ENCODE measurements at places on chromosomes 1 and 21. TPM values are rescaled to one million over a fixed set of nuclear protein-coding genes. Genes with fewer than 3 reads are reported as not detected.

- no peak for DNase-seq
These were observed 45.7 kb downstream of the FASLG start for GRCh38 chr1:172704420-172705210.

DNA sequence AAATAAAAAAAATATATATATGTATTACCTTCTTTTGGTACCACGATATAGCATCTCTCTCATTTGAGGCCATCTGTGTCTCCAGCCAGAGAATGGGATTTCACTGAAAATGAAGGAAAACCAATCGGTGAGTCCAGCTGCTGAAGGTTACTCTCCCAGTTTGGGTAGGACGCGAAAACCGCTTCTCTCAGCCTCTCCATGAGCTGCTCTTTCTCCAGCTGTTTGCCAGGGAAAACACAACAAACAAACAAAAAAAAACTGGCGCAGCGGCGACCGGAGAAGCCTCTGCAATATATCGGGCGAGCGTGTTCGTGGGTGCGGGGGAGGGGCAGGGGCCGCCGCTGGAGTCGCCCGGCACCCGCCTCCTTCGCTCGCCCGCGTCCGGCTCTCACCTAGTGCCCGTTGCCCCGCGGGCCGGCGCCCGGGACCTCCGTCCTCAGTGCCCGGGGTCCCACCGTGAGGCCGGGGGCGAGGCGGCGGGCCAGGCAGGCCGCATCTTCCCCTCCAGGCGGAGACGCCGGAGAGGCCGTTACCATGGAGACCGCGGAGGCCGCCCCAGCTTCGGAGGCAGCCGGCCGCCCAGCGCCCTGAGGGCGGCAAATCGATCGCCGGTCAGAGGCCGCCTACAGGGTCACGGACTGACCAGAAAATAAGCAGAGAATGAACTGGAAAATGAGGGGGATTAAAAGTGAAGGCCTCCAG is 504 bp downstream of the PHTF1 start:
- peak; percentile 14 for DNase-seq

- no peak for DNase-seq
These were observed 3.8 kb downstream of the C1orf35 start for GRCh38 chr1:228099331-228099732.

Gene RUNX3
- not detected for total RNA-seq

Gene GBP6
- total RNA-seq = 4.7 TPM
